A549 (cell line): ENCODE measurements at places on chromosomes 3 and 15.
A peak's percentile ranks its signal among the peaks of the same experiment; 100 is the strongest.

DNA sequence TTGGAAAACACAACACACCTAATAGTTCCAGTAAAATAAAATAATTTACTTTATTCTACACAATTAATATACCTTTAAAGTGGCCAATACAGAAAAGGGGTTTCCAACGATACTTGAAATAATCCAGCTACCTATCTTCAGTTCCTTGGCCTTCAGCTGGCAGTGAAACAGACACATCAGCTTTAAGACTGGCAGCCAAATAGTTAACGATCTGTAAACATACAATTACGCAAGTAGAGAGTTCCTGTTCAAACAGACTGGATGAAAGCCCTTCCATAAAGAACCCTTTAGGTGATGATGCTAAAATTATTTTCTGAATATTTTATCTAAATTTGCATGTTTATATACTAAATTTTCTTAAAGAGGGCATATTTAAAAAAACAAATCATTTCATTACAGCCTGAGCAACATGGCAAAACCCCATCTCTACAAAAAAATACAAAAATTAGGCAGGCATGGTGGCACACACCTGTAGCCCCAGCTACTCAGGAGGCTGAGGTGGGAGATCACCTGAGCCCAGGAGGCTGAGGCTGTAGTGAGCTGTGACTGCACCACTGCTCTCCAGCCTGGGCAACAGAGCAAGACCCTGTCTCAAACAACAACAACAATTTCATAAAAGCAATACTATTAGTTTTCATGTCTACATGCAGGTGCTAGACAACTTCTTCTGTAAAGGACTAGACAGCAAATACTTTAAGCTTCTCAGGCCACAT, 12.9 kb downstream of the DYNC1LI1 start:
- peak; percentile 38 for DNase-seq

- DNase-seq, result no peak
Measured at GRCh38 chr3:142287866-142288638, 62.7 kb upstream of the GK5 start.

DNA sequence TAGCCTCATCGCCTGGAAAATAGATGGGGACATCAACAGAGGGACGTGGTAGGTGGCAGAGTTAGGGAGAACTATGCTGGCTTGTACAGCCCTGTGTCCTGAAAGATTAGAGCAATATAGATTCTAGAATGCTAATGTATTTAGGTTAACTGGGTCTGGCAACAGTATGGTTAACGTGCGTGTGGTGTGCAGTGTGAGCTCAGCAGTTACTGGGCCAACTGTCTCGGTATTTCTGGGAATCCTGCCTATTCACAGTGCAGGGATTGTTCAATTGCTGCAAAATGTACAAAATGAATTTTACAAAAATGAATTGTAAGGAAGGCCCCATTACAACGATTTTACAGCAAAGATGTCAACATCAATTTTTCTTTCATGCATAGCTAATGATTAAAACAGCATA, 20.6 kb downstream of the MEIS2 start:
- DNase-seq, result no peak

DNA sequence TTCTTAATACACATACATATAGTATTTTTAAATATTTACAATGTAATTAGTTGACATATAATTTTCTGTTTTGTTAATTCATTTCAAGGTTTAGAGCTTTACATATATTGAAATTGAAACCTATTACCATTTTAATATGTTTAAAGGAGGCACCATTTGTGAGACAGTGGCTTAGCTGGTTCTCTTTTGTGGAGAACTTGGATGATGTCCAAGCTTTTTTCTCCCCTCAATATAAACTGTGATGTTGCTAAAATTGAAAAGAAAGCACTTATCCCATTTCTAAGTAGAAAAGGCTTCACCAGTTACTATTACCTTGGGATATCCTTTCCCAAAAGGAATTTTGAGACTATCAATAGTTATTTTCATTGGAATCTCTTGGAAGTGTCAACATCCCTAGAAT, 707.2 kb downstream of the NTRK3 start:
- DNase-seq, result no peak

DNA sequence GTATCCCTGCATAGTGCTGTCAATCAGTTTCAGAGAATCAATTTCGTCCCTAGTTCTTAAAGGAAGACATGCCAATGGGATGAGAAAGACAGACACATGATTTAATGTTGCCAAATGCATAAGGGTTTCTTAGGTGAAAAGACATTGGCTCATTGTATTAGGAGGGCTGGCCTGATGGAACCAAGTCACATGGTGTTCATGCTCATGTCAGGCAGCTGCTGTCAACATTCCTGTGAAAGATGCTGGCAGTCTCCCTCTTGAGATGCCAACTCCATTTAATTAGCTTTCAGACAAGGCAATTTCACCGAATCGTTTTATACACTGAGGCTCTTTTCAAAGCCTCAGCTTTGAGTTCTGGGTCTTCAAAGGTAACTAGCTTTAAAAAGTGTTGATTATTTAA, 16.1 kb upstream of the IL1RAP start:
- no peak for DNase-seq

DNA sequence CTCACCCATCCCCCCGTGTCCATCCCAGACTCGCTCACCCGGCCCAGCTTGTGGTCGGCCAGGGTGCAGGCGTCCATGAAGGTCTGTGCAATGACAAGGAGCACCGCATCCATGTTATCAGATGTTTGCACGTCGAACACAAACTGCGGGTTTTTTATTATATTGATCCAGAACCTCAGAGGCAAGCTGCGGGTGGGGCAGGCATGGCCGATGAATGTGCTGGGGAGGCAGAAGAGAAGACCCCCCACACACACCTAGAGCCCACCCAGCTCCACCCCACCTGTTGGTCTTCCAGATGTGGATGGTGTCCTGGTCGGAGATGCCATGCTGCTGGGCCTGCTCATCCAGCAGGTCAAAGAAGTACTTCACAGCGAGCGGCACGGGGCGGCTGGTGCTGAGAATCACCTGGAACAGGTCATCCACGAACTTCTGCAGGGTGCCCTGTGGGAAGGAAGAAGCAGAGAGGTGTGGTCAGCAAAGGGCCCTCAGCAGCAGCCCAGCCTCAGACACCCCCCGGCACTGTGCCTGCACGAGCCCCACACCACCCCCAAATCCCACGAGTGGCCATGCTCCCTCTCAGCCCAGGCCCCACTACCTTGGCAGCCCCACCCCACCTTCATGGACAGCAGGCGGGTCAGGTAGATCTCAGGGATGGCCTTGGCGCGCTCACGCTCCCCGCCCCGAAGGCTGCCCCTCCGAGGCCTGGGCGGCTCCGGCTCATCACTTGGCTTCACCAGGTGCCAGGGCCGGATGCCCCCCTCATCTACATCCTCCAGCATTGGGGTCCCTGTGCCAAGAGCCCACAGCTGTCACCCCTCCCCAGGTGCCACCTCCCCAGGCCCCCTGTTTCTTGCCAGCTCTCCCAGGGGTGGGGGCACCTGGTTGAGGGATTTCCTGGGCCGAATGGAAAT, 20.3 kb downstream of the PLXNB1 start:
- no peak for DNase-seq

DNA sequence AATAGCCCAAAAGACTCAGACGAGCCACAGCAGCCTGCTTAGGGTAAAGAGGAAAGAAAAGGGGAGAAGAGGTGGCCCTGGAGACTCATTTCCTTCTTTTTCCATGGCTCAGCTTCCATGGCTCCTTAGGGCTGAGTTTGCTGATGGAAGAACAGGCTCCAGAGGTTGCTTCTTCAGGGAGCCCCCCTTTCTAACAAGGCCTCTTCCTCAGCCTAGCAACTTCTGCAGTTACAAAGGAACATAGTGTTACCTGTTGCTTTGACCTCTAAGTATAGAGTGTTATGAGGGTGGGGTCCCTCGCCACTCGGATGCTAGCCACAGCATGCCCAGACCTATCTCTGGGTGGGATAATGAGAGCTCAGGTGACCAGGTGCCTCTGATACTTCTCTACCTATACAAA, 43.2 kb upstream of the SPESP1 start:
- DNase-seq, result no peak

DNA sequence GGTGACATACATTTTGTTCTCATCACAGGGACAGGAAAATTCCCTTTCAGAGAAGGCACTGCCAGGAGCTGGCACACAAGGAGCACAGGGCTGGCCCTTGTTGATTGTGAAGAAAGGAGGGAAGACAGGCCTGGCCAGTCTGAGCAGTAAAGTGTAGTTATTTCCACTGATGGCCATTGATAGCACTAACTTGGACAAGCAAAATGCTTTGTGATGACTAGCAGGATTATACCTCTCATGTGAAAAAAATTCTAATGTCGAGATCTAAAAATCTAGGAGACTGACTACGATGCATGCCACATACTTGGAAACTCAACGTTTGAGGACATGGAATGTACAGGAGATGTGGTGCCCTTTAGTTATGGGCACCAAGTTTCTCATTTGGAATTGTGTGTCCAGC, 54.3 kb upstream of the ST8SIA2 start:
- no peak for DNase-seq

GRCh38 chr15:51342227-51342999, 958 bp downstream of the GLDN start:
- no peak for DNase-seq

GRCh38 chr15:74626752-74627692, 11.4 kb downstream of the CLK3 start:
- no peak for DNase-seq

GRCh38 chr3:125351152-125351551, 24.0 kb downstream of the ZNF148 start:
- DNase-seq, result no peak

- no peak for DNase-seq
Measured at GRCh38 chr3:191455257-191455952, 5.6 kb upstream of the PYDC2 start.

DNA sequence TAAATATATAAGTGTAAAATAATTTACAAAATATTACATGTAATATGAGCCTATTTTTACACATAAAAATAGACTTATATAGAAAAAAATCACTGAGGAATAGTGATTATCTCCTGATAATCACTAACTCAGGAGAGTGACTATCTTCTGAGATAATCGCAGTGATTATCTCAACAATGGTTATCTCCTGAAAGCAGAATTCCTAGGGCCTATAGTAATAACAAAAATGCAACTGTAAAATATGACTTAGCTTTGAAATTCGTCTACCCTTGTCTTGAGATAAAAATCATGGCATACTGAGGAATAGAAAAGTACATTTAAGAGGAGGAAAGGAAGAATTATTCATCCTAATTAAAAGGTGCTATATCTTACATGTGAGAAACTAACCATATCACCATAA, 117.0 kb upstream of the ASB14 start:
- no peak for DNase-seq

DNA sequence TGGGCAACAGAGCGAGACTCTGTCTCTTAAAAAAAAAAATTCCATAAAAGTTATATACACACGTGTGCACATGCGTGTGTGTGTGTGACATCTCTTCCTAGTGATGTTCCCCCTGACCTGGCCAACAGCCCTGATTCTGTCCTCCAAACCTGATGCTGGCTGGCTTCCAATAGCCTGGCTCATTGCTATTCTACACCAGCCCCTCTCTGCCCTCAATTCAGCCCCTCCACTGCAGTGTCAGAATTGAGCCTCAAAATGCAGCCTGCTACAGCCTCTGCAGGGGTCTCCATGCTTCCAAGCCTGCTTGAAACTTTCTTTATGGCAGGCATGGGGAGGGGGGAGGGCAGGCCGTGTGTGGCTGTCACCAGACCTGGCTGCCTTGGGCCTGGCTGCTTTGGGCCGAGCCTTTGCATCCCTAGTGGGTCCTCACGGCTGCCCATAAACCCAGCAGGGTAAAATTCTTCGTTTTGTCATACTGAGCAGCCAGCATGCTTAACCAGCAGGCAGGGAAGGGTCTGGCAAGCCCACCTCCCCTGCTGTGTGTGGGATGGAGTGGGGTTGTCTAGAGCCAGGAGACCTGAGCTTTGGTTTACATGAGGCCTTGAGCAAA, 22.7 kb upstream of the DOCK3 start:
- no peak for DNase-seq

GRCh38 chr15:80249973-80250372, 2.0 kb downstream of the CTXND1 start:
- DNase-seq, result no peak

DNA sequence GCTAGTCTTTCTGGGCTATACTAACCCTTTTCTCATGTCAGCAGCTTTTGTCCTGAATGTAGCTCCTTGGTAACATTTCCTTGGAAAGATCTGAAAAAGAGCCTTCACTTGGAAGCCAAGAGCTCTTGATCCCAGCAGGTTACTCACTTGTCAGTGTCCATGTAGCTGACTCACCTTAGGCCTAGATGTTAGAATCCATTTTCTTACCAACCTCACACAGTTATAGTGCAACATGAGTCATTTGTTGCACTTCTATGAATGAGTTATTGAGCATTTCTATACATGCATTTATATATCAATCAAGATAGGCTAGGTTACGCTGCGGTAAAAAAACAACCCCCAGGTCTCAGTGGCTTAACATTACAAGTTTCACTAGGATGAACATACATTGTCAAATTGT, 106.8 kb upstream of the SLC7A14 start:
- no peak for DNase-seq

DNA sequence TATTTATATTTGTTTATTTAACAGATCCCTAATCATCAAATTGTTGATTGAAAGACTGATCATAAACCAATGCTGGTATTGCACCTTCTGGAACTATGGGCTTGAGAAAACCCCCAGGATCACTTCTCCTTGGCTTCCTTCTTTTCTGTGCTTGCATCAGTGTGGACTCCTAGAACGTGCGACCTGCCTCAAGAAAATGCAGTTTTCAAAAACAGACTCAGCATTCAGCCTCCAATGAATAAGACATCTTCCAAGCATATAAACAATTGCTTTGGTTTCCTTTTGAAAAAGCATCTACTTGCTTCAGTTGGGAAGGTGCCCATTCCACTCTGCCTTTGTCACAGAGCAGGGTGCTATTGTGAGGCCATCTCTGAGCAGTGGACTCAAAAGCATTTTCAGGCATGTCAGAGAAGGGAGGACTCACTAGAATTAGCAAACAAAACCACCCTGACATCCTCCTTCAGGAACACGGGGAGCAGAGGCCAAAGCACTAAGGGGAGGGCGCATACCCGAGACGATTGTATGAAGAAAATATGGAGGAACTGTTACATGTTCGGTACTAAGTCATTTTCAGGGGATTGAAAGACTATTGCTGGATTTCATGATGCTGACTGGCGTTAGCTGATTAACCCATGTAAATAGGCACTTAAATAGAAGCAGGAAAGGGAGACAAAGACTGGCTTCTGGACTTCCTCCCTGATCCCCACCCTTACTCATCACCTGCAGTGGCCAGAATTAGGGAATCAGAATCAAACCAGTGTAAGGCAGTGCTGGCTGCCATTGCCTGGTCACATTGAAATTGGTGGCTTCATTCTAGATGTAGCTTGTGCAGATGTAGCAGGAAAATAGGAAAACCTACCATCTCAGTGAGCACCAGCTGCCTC, 14.7 kb downstream of the THBS1 start:
- no peak for DNase-seq

DNA sequence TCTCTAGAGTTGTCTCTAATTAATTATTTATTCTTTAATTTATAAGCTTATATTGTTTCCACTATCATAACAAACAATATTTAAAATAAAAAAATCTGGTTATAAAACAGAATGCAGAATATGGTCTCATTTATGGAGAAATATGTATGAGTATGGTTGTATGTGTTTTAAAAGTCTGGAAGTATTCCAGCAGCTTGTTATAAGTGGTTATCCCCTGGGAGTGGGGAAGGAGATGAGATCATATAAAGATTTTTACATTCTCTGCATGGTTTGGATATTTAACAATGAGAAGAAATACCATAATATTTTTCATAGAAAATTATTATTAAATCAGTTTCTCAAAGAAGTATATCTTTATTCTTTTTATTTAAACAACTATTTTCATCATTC, 135.4 kb upstream of the MB21D2 start:
- no peak for DNase-seq
